Sigmoid colon (tissue), 7 donors: ENCODE measurements at places on chromosomes 6 and 20. TPM values are rescaled to one million over a fixed set of nuclear protein-coding genes. Genes with fewer than 3 reads are reported as not detected.

OOEP gene
- total RNA-seq = not detected

PPP1R3D gene
- 7.7 TPM for total RNA-seq

SLC16A10 gene
- total RNA-seq = 0.83 TPM

RCAN2 gene
- 13.2 TPM for total RNA-seq

SIRPG gene
- total RNA-seq = 0.27 TPM

SLC22A7 gene
- total RNA-seq = not detected

SCUBE3 gene
- total RNA-seq = 5.7 TPM
